ENCODE measurements at places on chromosomes 2 and 18. TPM values are rescaled to one million over a fixed set of nuclear protein-coding genes. Genes with fewer than 3 reads are reported as not detected.

The ATP5MC3 gene
- polyA plus RNA-seq, result 174 TPM

The POTEJ gene
- 0.64 TPM for polyA plus RNA-seq

The RSAD2 gene
- polyA plus RNA-seq, result 4.4 TPM

The GKN2 gene
- 1.9 TPM for polyA plus RNA-seq

The SLC9A2 gene
- polyA plus RNA-seq, result 0.17 TPM

The DOK6 gene
- 13.6 TPM for polyA plus RNA-seq

The MTLN gene
- polyA plus RNA-seq, result 16.3 TPM

The HOXD3 gene
- 0.21 TPM for polyA plus RNA-seq

DNA sequence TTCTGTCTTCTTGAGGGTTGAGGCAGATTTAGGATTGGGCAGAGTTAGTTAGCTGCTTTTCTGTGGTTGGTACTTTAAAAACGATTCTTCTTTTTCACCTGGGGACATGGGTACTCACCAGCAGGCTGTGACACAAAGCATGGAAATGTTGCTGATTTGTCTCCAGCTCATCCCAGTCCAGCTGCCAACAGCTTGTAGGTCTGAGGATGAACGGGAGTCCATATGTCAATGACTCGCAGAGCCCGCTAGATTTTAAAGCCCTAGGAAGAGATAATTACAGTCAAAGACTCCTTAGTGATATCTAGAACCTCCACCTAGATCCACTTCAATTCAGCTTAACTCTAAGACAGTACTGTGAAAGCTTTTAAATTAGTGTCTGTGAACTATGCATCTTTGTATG lies 20.8 kb downstream of the DOK1 start:
- DNase-seq, result no peak

DNA sequence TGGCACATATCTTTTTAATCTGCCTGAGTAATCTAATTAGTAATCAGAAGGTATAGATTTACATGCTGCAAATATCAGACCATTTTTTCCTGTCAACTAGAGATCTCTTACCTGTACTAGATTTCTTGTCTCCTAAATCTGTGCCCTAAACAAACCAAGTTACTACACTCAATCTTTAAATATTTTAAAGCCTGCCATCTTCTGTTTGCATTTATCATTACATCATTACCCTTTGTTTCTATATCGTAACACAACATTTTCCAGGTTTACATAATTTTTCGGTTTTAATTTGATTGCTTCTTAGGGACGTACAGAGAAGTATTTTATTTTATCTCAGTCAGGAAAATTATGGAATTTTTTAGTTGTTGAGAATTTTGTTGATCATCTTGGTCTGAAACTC lies 25.7 kb downstream of the PSMA8 start:
- DNase-seq, result no peak

- peak; percentile 20 for DNase-seq
Measured at GRCh38 chr18:76005632-76006208, 489.3 kb downstream of the ZNF516 start.

DNA sequence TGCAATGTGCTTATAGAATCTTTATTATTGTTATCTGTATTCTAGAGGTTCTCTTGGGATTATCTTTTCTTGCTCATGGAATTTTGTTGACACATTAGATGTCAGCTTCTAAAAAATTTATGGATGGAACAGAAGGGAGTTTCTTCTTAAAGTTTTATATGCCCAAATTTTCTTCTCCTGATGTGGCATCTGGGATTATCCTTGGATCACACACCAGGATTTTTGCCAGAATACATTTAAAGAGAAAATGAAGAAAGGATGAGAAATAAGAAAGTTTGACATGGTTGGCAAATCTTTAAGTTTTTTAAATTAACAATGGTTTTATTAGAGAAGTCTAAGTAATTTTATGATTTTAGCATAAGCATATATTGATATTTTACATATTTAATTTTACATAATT lies 706.7 kb upstream of the TMEFF2 start:
- DNase-seq, result no peak

GRCh38 chr2:118046634-118047210 lies 32.9 kb upstream of the CCDC93 start:
- peak; percentile 21 for DNase-seq

DNA sequence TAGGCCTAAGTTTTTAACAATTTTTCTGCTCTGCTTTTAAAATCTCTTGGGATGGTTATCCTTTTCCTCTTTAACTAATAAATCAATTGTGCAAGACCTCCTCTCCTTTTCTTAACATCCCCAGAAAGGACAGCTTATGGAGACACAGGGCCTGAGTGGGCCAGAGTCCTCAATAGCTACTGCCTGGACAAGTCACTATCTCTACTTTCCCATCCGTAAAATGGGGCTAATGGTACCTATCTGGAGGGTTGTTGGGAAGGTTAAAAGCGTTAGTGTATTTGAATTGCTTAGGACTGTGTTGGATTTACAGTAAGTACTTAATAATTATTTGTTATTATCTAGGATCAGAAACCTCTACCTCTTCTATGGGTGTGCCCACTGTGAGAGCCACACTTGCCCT lies 60.1 kb downstream of the TGIF1 start:
- DNase-seq, result no peak

DNA sequence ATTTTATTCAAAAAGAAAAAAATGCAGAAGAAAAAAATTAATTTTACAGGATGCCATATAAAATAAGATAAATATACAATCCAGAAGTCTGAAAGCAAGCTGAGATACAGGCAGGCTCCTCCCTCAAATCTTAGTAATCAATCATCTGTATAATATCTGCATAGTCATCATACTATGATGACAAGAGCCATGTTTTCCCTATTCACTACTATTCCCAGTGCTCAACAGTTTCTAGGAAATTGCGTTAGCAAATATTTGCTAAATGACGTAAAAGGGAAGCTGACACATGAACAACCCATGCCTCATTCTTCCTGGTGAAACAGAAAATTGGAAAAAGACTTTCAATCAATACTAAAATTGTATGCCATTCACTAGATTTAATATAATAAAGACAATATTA lies 793.2 kb downstream of the SUCLG1 start:
- no peak for DNase-seq

DNA sequence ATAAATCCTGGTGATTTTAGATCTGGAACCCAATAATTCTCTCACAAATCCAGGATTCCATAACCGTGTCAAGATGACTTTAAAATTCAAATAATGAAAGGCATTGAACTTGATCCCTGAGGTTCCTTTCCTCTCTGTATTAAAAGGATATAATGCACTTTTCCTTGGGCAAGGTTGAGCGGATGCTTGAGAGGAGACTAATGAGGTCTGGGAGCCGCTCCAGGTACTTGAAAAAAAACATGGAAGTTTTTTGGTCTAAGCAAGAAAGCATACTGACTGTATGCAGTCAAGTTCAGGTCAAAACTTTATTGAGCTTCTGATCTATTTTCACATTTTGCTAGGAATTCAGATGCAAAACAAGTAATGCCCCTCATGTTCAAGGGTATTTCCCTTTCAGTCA lies 318.5 kb downstream of the RAD51AP2 start:
- no peak for DNase-seq

DNA sequence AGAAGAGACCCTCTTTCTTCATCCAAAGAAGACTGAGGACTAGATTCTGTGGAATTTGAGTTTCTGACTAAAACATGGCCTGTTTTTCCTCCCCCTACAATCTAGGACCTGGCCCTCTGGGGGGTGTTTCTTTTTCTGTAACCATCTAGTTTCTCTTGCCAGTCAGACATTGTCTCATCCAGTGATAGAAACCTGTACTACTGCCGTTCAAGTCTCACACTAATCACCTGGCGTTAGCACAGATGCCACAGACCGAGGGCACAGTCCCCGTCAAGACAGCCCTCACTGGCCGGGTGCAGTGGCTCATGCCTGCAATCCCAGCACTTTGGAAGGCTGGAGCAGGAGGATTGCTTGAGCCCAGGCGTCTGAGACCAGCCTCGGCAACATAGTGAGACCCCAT lies 126.9 kb upstream of the NDUFV2 start:
- DNase-seq, result no peak

GRCh38 chr2:121429927-121430520 lies 100.7 kb upstream of the RNU4ATAC start:
- DNase-seq, result no peak

- no peak for DNase-seq
Measured at GRCh38 chr2:196808083-196808665, 981 bp downstream of the C2orf66 start.

DNA sequence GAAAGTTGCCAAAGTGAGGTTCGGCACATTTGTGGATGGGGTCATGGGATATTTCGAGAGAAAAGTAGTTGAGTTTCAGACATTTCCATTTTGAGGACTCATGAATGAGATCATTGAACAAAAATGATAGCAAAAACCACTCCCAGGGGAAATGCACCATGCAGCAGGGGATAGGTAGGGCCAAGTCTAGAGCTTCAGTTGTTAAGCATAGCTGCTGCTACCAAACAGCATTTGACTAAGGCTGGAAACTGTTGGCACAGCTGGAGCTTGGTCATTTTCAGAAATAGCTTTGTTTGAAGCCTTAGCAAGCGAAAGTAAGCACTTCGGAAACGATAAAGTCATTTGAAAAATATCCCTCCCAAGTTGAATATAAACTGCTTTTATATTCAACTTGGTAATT lies 431.8 kb downstream of the SOCS6 start:
- no peak for DNase-seq

Measured in right lung (tissue), 10 donors.